ENCODE measurements at places on chromosomes 16 and 17.

- DNase-seq = no peak
Observed at GRCh38 chr16:86034421-86034919, 135.5 kb downstream of the IRF8 start.

GRCh38 chr16:20811889-20812439 lies 5.6 kb downstream of the REXO5 start:
- no peak for DNase-seq

DNA sequence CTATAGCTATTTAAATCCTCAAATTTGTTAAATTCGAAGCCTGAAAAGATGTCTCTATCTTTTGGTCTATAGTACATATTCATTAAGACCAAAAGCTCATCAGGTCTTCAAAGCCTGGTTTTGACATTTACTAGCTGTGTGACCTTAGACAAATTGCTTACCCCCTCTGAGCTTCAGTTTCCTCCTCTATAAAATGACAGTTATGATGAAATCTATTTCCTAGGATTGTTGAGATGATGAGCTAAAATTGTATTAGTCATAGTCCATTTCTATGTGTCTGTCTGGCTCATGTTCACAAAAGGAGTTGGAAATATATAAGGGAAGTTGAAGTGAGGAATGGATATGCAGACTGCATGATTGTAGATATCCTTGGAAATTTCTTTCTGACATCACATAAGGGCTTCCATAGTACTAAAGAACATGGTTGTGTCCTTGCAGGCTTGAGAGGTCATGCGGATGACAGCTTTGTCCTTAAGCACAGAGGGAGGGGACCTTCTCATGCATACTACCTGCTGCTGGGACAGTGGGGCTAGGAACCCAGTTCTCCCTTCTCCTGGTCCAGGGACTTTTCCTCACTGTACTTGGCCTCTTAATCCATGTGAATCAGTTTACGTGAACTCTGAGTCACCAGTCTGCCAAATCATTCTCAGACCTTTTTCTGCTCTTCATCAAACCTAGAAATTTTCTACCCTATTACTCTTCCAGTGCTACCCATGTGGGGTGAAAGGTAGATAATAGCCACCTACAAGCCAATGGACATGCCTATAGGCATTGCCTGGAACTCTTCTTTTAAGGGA lies 487.5 kb upstream of the SALL1 start:
- DNase-seq = no peak

- no peak for DNase-seq
Observed at GRCh38 chr16:30958175-30959079, 873 bp downstream of the SETD1A start.

- no peak for DNase-seq
Observed at GRCh38 chr17:19363114-19363438, 553 bp upstream of the B9D1 start.

DNA sequence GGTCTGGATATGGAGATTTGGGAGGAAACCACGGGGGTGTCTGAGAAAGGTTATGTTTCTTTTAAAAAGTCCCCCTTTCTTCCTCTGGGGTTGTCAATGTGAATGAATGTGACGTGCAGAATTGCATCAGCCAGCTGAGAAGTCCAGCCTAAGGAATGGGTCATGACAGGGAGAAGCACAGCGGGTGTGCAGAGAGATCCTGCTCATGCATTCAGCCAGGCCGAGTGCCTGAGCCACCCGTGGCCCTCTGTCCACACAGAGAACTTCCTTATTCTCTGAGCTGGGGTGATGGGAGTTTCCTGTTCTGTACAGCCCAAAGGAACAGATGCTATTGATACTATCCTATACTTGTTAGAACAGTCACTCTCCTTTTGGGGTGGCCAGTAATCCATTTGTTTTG lies 117.9 kb downstream of the CPPED1 start:
- no peak for DNase-seq

DNA sequence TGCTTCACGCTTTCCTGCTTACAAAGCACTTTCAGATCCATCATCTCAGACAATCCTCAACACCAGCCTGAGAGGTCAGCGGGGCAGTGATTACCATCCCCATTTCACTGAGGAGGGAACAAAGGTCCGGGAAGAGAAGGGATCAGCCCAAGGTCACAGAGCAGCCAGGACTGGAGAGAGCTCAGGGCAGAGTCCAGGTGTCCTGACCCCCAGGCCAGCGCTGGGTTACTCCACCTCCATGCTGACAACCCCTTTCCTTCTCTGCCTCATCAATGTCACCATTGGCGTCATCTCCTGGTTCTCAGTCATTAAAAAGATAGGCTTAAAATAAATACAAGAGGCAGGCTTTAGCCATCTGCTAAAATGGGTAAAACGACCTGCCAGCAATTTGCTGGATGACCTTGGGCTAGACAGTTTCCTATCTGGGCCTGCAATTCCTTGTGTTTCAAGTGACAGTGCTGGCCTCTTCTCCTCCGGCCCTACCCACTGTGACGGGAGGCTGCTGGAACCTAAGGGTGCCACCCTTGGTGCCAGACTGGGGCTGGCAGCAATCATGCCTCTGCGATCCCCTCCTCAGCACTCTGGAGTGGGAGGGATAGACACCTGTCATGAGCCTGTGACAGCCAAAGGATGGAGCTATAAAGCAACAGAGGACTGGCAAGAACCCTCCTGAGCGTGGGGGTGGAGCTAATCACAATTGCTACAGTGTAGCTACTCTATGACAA lies 79.5 kb upstream of the CCL1 start:
- no peak for DNase-seq
